ENCODE measurements at places on chromosomes 5 and 9.

- DNase-seq: no peak
These were observed 9.8 kb upstream of the CTSL start for GRCh38 chr9:87716141-87716540.

GRCh38 chr5:65907135-65907534, 19.2 kb upstream of the ERBIN start:
- DNase-seq: no peak

DNA sequence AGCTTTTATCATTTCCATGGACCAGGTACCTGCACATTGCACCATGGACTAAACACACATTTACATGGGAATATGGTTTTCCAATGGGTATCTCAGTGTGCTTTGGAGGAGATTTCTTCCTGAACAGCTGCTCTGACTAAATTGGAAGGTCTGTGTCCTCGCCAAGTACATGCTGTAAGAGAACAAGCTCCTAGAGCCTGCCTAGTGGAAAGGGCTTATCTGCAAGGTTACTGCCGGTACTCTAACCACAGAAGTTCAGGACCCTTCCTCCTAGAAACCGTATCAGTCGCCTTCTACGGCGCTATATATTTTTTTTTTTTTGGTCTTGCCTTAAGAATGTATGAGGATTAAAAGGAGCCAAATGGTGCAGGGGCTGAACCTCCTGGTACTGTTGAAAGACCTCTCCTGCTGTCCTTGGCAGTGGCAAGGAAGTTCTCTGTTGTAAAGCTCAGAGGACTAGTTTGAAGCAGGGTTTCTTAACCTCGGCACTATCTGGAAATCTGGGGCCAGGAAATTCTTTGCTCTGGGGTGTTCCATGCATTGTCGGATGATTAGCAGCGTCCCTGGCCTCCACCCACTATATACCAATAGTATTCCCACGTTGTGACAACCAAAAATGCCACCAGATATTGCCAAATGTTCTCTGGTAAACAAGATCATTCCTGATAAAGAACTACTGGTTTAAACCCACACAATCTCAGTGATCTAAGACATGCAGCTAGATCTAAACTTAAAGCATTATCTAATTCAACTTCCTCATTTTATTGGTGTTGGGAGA, 107.4 kb downstream of the FBXO38 start:
- DNase-seq: no peak

DNA sequence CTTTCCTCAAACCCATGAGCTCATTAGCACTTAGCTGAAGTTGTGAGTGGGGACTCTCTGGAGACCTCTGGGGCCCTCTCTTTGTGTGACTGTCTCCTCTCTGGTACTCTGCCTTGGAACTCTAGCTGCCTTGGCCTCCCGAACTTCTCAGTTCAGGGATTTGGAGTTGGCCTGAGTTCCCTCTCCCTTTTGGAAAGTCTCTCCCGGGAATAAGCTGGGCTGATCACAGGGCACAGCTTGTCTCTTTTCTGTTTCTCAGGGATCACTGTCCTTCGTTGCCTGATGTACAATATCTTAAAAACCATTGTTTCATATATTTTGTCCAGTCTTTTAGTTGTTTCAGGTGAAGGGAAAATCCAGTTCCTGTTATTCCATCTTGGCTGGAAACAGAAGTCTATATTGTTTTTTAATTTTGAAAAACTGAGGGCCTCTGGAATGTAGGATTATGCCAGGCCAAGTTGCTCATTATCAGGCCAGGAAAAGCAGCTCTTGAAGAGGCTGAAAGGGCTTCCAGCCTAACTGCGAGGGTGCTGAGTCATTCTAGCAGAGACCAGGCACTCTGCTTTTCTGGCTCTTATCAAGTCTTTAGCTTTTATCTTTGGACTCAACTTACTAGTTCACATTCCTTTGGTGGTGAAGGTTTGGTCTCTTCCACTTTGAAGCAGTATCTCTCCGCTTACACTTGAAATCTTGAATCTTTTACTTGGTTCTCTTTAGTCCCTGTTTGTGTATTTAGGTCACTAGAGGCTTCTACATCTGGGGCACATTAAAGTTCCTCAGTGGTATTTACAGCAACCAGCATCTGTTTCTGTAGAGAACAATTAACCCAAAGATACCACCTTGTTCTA, 8.4 kb upstream of the RGS3 start:
- DNase-seq: peak; percentile 32

DNA sequence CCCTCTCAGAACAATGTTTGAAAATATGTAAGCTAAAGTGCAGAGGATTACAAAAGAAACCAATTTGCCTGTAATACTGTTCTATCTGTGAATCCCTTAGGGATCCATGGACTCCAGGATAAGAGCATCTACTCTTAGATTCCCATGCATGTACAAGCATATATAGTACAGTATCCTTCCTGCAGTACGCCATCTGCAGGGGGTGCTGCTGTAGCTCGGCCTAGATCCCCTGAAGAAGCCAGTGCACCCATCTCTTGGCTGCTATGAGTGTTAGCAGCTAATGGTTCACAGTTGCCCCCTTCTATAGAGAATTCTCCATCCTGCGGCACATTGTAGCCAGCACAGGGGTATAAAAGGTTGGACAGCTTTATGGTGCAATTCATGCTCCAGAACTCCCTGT, 61.8 kb upstream of the SLC30A5 start:
- DNase-seq: no peak

DNA sequence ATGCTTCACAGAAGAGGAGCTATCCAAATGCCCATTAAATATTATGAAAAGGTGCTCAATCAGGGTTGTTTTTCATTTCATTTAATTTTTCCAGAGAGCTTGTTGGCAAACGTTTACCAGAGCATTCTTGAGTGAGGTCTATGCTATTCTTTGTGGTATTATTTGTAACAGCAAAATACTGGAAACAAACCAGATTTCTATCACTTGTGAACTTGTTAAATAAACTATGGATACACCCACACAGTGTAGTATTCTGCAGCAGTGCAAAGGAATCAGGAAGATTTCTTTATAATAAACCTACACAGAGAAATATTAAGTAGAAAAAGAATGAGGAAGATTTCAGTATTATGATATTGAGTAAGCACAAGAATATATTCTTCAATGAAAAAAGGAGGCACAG, 15.0 kb upstream of the SLC1A1 start:
- DNase-seq: no peak
